T-cell (primary cell): ENCODE measurements at places on chromosomes 1 and 21.

GRCh38 chr1:213604477-213604876 is 383.3 kb upstream of the PROX1 start:
- DNase-seq = no peak

DNA sequence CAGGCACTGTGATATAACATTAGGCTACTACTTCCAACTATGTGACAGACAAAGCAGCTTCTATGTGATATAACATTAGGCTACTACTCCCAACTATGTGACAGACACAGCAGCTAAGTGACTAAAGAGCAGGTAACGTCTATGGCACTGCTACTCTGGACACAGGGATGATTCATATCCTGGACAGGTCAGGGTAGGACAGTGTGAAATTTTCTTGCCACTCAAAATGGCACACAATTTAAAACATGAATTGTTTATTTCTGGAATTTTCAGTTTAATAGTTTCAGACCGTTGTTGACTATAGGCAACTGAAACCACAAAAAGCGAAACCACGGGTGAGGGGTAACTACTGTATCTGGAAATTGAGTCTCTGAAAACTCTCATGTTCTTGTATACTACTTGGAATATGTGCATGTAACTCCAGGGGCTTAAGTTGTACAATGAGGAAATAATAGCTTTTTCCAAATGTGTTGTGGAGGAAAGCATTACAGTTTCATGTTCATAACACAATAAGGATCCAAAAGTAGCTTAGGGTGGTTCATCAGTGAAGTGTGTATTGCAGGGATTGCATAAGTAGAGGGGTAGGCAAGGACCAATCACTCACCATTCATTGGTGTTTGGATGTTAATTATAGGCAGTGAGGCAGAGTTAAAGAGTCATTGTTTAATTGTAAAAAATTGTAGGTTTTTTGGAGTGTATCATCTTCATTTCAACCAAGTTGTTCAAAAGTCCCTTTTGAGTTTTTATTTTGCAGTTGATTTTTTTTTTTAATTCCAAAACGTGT is 5.3 kb downstream of the DTL start:
- no peak for DNase-seq

- DNase-seq = no peak
Measured at GRCh38 chr1:110688514-110688913, 13.8 kb upstream of the KCNA3 start.

DNA sequence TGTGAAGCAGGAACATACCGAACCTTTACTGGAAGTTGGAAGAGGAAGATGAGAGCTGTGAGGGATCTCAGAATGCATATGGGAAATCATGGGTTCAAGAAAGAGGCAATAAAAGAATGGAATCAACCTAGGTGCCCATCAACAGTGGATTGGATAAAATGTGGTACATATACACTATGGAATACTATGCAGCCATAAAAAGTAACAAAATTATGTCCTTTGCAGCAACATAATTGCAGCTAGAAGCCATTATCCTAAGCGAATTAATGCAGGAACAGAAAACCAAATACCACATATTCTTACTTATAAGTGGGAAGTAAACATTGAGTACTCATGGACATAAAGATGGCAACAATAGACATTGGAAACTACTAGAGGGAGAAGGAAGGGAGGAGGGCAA is 40.4 kb downstream of the NIBAN1 start:
- DNase-seq = no peak

- DNase-seq = no peak
Measured at GRCh38 chr1:192010406-192010805, 147.9 kb upstream of the RGS18 start.

GRCh38 chr1:231554969-231555368 is 26.5 kb downstream of the TSNAX start:
- DNase-seq = no peak

GRCh38 chr1:100308777-100309176 is 42.8 kb downstream of the RTCA start:
- no peak for DNase-seq

DNA sequence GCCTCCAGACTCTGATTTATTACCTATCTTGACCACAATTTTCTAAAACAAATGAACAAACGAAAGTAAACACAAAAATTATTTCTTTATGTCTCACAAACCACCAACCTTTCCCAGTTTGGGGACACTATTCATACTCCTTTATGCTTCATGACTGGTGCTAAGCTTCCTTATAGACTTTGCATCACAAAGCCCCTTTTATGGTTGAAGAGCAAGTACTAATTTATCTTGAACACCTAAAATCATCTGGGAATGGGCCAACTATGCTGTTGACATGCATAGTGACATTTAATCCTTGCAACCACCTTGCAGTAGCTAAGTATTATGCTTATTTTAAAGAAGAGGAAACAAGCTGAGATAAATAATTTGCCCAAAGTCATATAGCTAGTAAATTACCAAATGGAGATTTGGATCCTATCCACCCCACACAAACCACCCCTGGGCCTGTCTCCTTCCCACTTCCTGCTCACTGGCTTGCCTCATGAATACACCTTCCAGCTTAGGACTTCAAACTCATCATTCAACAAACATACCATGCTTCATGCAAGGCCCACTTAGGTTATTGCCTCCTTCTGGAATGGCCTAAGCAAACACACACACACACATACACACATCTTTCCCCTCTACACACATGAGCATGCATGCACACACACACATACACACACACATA is 192.2 kb downstream of the PLPP3 start:
- no peak for DNase-seq

- peak; percentile 76 for DNase-seq
Measured at GRCh38 chr1:154328318-154329151, 3.2 kb downstream of the ATP8B2 start.

GRCh38 chr1:12251442-12251841 is 21.6 kb downstream of the VPS13D start:
- no peak for DNase-seq

DNA sequence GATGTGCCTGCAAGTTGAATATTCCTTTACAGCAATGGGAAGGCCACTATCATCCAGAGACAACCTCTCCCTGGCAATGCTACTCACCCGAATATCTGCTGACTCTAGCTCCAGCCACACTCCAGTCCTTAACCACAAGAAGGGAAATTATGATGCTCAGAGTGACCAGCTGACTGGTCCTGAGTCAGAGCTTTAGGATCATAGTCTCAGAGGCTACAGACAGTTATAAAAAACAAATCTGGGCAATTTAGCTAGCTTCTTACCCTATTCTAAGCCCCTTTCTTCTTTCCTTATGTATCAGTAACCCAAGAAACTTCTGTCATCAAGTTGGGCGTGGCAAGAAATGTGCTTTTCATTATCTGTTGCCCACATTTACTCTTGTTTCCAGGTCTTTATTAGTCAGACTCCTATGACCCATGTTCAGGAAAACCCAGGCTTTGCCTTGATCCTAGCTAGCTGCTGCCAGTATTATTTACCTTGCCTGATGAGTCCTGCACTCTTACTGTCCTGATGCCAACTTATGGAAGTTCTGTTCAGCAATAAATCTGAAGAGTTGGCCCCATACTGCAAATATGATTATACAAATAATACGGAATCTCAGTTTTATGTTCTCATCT is 207.0 kb downstream of the TTLL7 start:
- DNase-seq = no peak

DNA sequence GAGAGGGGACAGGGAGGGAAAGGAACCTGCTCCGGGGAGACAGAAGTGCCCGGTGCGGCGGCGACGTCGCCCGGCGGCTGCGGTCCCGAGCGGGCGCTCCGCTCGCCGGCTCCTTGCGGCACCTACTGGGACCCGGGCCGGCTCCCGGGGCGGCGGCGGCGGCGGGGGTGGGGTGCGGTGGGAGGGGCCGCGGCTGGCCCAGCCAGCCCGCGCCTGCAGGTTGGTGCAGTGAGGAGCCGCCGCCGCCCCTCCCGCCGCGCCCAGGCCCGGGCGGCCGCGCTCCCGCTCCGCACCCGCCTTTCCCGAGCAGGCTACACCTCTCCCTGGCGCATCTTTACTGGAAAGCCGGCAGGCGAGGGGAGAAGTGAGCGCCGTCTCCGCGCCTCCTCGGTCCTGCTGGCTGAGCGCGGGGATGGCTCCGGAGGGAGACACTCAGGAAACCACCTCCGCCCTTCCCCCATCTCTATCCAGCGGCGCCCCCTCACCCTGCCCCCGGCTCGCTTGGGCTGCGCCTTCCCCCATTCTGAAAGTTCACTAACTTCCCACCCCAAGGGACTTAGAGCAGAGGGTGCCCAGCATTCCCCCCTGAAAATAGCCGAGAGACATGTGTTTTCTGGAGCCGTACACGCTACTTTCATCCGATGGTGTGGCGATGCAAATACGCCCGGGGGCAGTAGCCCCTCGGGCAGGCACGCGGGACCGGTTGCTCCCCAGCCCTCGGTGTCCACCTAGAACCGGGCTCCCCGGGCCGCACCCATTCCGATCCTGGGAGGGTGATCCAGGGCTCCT is at the start of gene PLD5:
TSS of gene PLD5 (minus strand) at position 127 of the 789 bp plus-strand sequence.
- DNase-seq = no peak

GRCh38 chr1:207698822-207699483 is 52.9 kb upstream of the CD46 start:
- DNase-seq = peak; percentile 29

DNA sequence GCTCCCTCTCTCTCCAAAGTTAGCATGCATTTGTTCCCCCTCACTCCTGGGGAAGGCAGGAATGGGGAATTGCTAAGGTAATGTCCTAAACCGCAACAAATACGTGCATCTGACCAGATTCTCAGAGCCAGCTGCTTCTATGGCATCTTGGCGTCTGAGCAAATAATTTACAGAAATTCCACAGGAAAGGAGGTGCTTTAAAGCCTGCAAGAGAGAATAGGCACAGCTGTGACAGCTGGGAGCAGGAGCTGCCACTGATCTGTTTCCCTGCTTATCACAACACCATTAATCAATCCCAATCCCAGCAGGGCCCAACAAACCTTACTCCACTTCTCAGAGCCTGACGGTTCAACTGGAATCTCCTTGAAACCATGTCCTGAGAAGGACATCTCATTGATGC is 83.5 kb upstream of the ZNF281 start:
- no peak for DNase-seq

GRCh38 chr1:238384381-238384780 is 493.7 kb upstream of the ZP4 start:
- no peak for DNase-seq

DNA sequence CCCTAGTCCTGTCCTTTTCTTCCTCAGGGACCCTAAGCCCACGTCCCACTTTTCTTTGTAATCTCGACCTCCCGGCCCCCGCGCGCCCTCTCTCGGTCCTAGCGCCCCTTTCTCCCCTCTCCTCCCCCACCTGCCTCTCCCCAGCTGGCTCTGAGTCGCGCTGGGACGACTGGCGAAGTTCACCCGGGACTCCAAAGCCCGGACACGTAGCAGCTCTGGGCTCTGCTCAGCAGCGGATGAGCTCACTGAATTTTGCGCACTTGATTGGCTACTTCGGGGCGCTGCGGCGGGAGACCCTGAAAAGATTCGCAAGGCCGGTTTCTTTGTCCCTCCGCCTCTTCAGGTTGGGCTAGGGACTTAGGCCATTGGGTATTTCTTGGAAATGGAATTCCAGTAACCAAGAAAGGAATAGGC is 16.3 kb upstream of the ACKR1 start:
- no peak for DNase-seq

GRCh38 chr1:88813471-88813870 is 77.9 kb downstream of the GTF2B start:
- DNase-seq = no peak

DNA sequence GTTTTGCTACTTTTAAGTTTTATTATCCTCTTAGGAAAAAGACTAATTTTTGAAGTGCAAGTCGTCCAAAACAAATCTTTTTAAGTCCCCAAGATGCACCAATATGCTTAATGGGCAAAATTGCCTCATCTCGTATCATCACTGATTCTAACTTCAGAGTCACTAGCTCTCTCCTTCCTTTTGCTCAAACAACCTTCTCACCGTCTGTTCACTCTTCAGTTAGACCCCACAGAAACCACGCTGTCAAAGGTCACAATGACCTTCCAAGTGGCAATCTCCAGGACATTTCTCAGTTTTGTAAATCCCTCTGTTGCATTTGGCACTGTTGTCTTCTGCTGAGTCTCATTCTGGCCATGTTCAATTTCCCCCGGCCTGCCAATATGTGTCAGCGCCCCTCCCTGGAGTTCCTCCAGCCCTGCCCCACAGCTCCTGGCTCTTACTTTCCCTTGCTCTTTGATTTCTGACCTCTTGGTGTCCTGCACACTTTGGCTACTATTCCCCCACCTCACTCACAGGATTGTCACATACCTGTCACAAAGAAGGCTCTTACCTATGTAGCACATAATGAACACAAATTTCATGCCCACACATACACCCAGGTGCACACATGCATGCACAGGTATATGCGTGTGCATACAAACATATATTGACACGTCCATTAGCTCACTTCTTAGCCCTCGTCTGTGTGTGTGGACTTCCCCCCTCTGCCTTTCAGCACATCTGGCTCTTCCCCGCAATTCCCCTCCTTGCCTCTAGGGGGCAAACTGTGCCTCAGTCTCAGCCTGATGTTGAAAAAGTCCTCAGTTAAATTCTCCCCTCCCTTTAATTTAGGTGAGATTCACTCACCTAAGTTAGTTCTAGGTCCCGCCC is 354.0 kb upstream of the DUSP10 start:
- DNase-seq = peak; percentile 19
